ENCODE measurements at places on chromosomes 12 and 14.

- DNase-seq, result no peak
Observed at GRCh38 chr12:43840338-43840737, 4.5 kb downstream of the TMEM117 start.

DNA sequence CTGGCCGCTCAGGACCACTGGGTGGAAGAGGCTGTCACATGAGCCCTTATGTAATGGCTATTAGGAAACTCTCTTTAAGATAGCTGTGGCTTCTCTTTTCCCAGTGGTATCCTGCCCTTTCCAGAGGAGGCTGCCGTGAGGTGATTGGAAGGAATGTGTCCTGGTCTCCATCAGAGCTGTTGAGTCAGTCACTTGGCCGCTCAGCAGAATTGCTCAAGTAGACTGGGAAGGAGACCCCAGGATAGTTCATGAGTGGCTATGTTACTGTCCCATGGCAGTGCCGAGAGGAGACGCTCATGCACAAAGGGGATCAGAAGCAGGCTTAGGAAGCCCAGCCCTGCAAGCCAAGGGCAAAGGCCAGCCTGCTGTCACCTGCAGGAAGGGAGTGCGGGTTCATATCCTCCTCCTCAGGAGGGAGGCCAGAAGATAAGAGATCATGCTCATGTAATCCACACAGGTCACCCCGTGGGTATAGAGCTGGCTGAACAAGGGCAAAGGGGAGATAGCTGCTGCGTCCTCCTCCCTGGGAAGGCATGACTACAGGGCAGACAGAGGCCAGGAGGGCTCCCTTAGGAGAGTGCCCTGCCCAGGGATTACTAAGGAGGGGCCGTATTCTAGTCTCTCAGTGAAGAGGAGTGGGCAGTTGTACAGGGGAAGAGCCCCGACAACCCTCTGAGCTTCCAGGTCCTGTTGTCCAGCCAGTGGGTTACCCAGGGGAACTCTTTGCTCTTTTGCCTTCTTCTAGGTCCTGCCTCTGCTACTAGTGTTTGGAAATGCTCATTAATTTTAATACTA is 137.0 kb upstream of the MAX start:
- DNase-seq, result peak; percentile 69

DNA sequence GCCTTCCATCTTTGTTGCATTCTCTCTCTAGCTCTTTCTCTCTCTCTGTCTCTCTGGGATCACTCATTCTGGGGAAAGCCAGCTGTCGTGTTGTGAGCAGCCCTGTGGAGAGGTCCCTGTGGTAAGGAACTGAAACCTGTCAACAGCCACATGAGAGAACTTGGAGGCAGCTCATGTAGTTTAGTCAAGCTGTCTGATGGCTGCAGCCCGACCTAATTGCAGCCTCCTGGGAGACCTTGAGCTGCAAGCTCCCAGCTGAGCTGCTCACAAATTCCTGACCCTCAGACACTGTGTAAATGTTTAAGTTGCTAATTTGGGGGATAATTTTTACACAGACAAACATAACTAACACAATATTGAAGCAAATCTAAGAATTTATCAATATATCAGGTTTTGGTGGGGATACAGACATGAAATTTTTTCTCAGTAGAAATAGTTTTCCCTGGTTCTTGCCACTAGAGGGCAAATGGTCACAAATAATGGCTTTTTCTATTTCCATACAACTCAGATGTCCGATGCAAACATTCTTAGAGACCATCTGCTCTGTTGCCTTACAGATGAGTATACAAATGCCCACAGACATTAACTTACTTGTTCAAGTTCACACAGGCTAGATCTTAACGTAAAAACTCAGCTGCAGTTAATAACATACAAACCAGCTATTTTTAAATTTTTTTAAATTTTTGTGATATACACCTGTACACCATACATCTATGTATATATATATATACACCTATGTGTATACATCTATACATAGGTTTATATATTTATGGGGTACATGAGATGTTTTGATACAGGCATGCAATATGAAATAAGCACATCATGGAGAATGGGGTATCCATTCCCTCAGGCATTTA is 15.5 kb upstream of the KRR1 start:
- DNase-seq, result no peak

DNA sequence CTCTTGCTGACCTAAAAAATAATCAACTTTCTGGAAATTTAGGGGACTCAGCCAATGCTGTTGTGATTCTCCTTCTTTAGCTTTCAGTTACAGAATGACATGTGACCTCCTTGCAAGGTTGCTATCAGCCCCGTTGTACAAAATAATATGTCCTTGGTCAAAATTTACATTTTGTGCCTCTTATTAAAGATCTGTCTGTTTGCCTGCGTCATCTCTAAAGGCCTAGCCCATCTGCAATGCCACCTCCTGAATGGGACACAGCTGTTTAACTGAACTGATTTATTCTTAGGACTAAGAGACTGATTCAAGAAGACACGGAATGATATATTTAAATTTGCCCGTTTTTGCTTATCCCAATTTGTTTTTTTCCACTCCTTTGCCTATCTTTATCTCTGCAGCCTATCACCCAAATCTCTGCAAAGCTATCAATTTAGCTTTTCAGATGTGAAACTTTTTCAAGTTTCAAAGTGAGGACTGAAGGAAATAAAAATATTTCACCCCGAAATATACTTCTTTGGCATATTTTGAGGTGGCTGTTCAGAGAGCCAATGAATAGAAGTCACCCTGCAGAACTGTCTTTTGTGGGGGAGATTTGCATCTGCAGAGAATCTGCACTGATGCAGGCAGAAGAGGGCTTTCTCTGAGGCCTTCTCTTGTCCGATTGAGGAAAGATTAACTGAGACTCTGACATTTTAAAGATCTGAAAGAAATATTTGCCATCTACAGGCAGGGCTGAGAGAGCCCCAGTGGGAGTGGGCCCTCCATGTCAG is 126.0 kb downstream of the VEZT start:
- DNase-seq, result no peak

DNA sequence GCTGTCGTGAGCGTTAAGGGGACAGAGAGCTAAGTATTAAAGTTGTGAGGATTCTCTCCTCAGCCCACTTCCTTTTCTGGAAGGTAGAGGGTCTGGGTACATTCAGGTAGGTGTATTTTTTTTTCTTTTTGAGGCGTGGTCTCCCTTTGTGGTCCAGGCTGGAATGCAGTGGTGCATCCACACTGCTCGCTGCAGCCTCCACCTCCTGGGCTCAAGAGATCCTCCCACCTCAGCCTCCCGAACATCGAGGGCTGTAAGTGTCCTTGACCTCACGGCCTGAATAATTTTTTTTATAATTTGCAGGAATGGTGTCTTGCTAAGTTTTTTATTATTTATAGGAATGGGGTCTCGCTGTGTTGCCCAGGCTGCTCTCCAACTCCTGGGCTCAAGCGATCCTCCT is 1.4 kb downstream of the PUS1 start:
- DNase-seq, result no peak

- DNase-seq, result peak; percentile 90
Observed at GRCh38 chr14:103273145-103273744, 60.8 kb upstream of the EIF5 start.

DNA sequence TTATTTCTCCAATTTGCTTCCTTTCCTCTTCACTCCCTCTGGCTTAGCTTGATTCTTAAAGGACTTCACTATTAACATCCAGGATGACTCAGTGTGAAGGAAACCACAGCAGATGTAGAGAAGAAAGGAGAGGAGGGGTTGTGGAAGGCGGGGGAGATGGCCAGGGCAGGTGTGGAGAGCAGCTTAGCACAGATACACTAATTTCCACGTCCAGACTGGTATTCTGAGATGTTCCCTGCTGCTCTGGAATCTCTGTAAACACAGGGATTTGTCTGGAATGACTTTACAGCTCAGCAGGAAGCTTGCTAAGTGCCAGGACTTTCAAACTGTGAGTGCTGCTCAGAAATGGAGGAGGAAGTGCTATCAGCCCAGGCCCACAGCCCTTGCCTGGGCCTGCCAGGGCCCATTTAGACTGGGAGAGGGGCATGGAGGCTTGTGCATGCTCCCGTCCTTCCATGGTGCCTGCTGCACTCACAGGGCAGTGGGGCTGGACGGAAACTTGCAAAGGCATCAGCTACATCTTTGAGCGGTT is 202.5 kb upstream of the DDHD1 start:
- no peak for DNase-seq

DNA sequence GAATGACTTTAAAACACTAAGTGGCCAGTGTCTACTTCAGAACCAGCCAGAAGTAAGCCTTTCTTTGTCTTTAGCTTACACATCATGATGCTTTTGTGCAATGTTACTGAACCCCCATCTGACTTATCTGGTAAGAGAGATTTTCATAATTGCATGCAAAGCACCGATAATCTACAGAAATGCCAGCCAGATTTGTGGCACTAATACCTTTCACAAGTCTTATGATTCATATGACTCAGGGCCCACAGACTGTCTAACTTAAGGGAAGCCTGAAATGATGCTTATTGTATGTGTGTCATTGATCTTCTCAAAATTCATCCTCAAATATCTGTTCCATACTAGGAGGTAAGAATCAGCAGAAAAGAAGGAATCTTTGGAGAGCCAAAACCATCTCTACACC is 18.0 kb downstream of the IGF1 start:
- DNase-seq, result no peak

- DNase-seq, result no peak
Observed at GRCh38 chr12:107681836-107682820, 3.5 kb upstream of the PWP1 start.

DNA sequence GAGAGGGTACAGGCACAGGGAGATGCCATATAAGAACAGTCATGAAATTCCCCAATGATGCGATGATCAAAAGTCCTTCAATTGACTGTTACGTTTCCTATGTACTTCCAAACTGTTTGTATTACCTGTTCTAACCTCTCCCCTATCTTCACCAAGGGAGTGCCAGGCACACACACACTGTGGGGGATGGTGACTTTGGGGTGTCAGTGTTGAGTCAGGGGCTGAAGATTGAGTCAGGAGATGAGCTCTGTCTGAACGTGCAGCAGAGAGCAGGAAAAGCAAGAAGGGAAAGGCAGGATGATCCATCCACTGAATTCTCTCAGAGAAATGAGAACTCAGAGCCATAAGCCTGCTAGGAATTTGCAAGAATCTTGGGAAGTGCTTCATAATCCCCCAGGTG is 153.4 kb downstream of the EFCAB11 start:
- no peak for DNase-seq

GRCh38 chr12:48817873-48818830 is at the start of gene CACNB3:
Gene CACNB3 (plus strand): TSS chr12:48818496. CDS start chr12:48818930, 434 bp downstream.
- DNase-seq, result no peak

GRCh38 chr14:36478782-36479181 is 41.2 kb downstream of the NKX2-1 start:
- no peak for DNase-seq

DNA sequence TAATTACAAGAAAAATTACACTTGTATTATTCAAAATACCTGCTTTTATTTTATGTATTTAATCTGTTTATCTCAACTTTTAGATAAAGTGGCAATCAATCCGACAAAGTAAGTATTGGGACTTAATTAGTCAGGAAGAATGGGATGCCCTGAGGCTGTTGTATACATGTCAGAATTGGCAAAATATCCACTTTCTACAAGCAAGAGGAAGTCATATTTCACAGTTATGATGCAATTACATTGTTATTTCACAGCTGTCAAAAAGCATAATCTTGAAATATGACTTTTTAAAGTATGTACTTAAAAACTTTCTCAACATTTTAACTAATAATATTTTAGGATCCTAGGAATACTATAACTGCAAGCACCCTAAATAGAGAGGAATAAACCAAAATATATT is 357.1 kb upstream of the MGAT4C start:
- no peak for DNase-seq

- DNase-seq, result no peak
Observed at GRCh38 chr14:63277591-63278183, 41.0 kb downstream of the GPHB5 start.

DNA sequence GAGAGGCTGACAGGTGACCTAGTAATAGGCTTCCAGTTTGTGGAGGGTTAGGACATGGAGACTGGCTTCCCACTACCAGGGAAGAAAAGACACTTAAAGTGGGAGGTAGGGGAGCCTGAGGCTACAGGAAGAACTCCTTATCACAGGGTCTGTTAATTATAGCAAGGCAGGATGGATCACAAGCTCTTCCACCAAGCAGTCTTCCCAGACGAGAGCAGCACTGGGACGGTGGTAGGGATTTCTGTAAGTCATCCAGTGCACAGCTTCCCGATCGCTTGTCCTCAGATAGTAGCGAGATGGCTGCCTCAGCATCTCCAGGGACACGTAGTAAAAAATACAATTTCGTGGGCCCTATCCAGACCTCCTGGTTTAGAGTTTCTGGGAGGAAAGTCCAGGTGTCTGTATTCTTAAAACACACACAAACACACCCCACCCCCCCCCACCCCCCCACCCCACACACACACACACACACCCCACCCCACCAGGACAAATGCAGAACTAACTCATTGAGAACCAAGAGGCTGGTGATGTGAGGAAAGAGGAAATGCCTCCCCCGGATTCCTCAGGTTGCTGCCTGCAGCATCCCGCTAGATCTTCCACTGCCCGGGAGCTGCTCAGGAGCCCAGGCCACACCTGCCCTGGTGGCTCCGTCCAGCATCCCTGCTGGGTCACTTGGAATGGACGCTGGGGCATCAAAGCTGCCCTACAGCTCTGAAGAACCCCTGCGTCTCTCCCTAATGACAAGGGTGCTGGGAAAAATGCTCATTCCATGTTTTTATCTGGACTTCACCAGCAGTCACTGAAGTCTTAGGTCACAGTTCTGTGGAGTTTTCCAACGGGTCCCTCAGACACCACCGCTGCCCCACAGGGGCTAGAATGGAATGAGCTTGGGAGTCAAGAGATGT is 307.2 kb downstream of the CACNA1C start:
- DNase-seq, result peak; percentile 77

DNA sequence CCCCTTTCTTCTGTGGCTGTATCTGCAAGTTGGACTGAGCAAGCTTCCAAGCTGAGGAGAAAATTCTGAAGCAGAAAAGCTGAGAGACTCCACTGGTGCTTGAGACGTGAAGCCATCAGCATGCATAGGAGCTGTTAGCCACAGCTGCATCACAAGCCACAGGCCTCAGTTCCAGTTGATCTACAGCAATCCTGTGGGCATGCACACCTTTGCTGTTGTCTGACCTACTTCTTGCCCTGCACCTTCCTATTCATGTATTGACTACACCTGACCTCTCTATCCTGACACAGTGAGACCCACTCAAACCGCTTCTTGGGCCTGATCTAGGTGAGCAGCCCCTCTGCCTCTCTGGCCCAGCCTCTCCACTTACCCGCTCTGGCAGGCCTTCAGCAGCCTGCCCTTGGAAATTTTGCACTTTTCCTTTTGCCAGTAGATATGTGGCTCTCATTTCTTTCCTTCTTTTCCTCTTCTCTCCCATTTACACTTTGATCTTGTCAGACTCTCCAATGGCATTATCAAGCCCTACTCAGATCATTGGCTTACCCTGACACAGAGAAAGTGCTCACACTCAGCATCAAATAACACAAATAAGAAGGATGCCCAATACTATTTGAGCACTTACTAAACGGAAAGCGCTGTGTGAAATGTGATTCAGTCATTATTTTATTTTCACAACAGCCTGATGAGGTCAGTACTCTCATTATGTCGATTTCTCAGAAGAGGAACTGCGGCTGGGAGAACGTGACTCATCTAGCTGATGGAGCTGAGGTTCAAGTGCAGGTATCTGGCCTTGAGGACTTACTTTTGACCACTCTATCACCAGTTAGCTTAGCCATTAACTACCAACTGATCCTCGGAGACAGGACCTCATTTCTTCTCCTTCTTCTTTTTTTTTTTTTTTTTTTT is 21.9 kb upstream of the PTGR2 start:
- peak; percentile 60 for DNase-seq

- no peak for DNase-seq
Observed at GRCh38 chr12:6961695-6962284, 8.7 kb downstream of the PHB2 start.

Measured in mesenteric fat pad (tissue), 1 donor.